ENCODE measurements at places on chromosomes 13 and 19. TPM values are rescaled to one million over a fixed set of nuclear protein-coding genes. Genes with fewer than 3 reads are reported as not detected.

MED16 gene
- 22.5 TPM for total RNA-seq

SPRED3 gene
- 0.28 TPM for total RNA-seq

BST2 gene
- 30.5 TPM for total RNA-seq

EEF1AKMT1 gene
- total RNA-seq = 8.6 TPM

ARHGAP45 gene
- total RNA-seq = 27.4 TPM

LHB gene
- not detected for total RNA-seq

SSC5D gene
- 4.0 TPM for total RNA-seq

MYO1F gene
- 14.6 TPM for total RNA-seq

VSIG10L gene
- total RNA-seq = 0.42 TPM

MTIF3 gene
- total RNA-seq = 121 TPM

CLEC17A gene
- not detected for total RNA-seq

- H3K36me3 ChIP-seq = peaks cover 12% of the 10 kb centered on the region
- peaks cover 34% of the 10 kb centered on the region for H3K4me1 ChIP-seq
- no peak overlapping the region for H3K4me3 ChIP-seq
- DNase-seq = no peak
- H3K27ac ChIP-seq = no peak overlapping the region
- H3K27me3 ChIP-seq = no peaks in the 10 kb centered on the region
Measured at GRCh38 chr19:29680447-29680846, 15.2 kb downstream of the PLEKHF1 start.

DNA sequence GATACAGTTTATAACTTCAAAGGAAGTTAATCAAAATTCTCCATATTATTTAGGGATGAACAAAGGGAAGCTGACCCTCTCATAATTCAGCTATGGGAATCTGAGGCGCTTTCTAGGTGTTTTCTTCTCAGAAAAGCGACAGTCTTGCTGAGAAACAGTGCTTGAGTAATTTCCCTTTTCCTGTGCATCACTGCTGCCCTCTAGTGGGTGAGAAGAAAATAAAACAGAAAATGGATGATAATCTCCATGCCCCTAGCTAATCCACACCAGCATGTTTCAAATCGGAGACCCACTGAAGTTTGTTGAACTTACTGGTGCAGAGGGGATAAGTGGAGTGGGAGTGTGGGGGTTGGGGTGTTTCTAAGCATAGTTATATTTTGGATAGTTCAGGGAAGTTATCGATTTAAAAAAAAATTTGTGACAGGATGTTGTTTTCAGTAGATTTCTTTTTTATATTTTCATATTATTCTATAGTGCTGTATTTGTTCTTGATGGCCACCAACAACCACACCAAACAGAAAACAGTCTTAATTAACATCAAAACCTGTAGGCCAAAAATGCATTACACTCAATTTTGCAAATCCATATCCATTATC is 21.4 kb downstream of the LCP1 start:
- no peaks in the 10 kb centered on the region for H3K27me3 ChIP-seq
- no peak overlapping the region for H3K27ac ChIP-seq
- no peak overlapping the region for H3K4me3 ChIP-seq
- no peaks in the 10 kb centered on the region for H3K36me3 ChIP-seq

- H3K27me3 ChIP-seq = no peaks in the 10 kb centered on the region
- no peak overlapping the region for H3K27ac ChIP-seq
- peaks cover 24% of the 10 kb centered on the region for H3K4me1 ChIP-seq
- no peak for DNase-seq
- H3K4me3 ChIP-seq = no peak overlapping the region
Measured at GRCh38 chr13:33536601-33537000, 251.0 kb upstream of the STARD13 start.

- H3K4me3 ChIP-seq = no peak overlapping the region
- no peaks in the 10 kb centered on the region for H3K4me1 ChIP-seq
- DNase-seq = no peak
- H3K27ac ChIP-seq = no peak overlapping the region
- no peaks in the 10 kb centered on the region for H3K36me3 ChIP-seq
- no peaks in the 10 kb centered on the region for H3K27me3 ChIP-seq
Measured at GRCh38 chr13:30819136-30819888, 84.0 kb downstream of the ALOX5AP start.

DNA sequence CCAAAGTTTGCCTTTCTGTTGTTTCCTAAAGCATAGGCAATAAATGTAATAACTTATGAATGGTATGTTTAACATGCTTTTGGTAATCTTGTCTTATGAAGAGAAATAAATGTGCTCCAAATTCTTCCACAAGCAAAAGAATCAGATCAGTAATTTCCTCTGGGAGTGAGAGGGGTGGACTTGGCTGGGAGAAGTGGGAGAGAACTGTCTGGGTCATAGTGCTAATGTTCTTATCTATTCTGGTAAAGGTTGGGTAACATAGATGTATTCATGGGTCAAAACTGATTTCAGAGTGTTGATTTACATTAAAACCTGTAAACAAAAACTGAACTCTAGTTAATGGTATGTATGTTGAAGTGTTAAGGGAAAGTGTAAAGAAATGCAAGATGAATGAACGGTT is 211.7 kb upstream of the IRS2 start:
- no peak for DNase-seq
- no peaks in the 10 kb centered on the region for H3K36me3 ChIP-seq
- no peak overlapping the region for H3K4me3 ChIP-seq
- H3K27me3 ChIP-seq = peaks cover 9% of the 10 kb centered on the region

GRCh38 chr19:42555801-42556200 is 27.5 kb upstream of the CEACAM1 start:
- H3K4me1 ChIP-seq = no peaks in the 10 kb centered on the region
- H3K27ac ChIP-seq = no peak overlapping the region
- no peak overlapping the region for H3K4me3 ChIP-seq
- H3K27me3 ChIP-seq = no peaks in the 10 kb centered on the region
- no peak for DNase-seq

- no peaks in the 10 kb centered on the region for H3K27me3 ChIP-seq
- H3K36me3 ChIP-seq = no peaks in the 10 kb centered on the region
- no peak for DNase-seq
- H3K4me3 ChIP-seq = no peak overlapping the region
Measured at GRCh38 chr19:31002518-31003244, 346.6 kb downstream of the TSHZ3 start.

DNA sequence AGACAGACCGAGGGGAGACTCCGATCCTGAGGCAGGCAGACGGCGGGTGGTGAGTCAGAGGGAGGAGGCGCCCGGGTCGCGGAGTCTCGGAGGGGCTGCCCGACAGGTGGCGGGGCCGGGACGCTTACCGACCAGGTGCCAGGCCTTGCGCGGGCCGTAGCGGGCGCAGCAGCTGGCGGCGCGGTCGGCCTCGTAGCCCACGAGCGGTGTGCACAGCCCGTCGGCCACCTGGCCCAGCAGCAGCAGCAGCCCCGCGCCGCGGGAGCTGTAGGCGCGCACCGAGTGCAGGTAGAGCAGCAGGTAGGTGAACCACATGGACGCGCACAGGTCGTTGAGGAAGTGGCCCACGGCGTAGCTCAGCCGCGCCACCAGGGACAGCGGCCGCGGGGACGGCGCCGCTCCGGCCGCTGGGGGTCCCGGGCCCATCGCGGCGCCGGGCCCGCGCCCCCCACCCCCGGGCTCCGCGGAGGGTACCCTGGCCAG is 367 bp downstream of the MFSD12 start:
- H3K36me3 ChIP-seq = no peaks in the 10 kb centered on the region
- no peaks in the 10 kb centered on the region for H3K27me3 ChIP-seq
- H3K4me1 ChIP-seq = peaks cover 21% of the 10 kb centered on the region
- peak overlapping the region; percentile 87 for H3K4me3 ChIP-seq

DNA sequence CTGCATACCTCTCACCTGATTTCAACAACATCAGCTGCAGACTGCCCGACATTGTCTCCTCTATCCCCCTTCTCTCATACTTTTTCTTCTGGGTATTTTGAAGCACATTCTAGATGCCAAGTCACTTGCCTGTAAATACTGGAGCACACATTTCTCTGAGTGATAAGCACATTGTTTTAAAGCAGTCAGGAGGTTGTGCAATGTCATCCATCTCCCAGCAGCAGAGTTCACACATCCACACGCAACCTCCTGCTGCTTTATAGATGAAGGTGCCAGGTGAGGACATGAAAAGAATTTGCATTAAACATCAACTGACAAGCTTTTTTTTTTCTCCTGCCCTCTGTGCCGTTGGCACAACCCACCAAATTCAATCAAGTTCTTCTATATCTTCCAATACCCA is 5.5 kb downstream of the UPK1A start:
- peaks cover 45% of the 10 kb centered on the region for H3K27me3 ChIP-seq
- no peaks in the 10 kb centered on the region for H3K36me3 ChIP-seq
- peaks cover 6% of the 10 kb centered on the region for H3K4me1 ChIP-seq
- H3K27ac ChIP-seq = no peak overlapping the region

GRCh38 chr13:92681239-92681638 is 545.4 kb upstream of the GPC6 start:
- no peaks in the 10 kb centered on the region for H3K27me3 ChIP-seq
- no peaks in the 10 kb centered on the region for H3K4me1 ChIP-seq
- H3K27ac ChIP-seq = no peak overlapping the region
- no peaks in the 10 kb centered on the region for H3K36me3 ChIP-seq
- DNase-seq = no peak
- no peak overlapping the region for H3K4me3 ChIP-seq

- no peaks in the 10 kb centered on the region for H3K36me3 ChIP-seq
- peaks cover 73% of the 10 kb centered on the region for H3K27me3 ChIP-seq
- H3K27ac ChIP-seq = no peak overlapping the region
Measured at GRCh38 chr19:55071129-55071502, 4.6 kb upstream of the EPS8L1 start.

GRCh38 chr19:379796-380195 is 29.2 kb downstream of the C2CD4C start:
- H3K27ac ChIP-seq = no peak overlapping the region
- H3K27me3 ChIP-seq = peaks cover 26% of the 10 kb centered on the region
- H3K4me1 ChIP-seq = no peaks in the 10 kb centered on the region
- no peak overlapping the region for H3K4me3 ChIP-seq
- no peak for DNase-seq

DNA sequence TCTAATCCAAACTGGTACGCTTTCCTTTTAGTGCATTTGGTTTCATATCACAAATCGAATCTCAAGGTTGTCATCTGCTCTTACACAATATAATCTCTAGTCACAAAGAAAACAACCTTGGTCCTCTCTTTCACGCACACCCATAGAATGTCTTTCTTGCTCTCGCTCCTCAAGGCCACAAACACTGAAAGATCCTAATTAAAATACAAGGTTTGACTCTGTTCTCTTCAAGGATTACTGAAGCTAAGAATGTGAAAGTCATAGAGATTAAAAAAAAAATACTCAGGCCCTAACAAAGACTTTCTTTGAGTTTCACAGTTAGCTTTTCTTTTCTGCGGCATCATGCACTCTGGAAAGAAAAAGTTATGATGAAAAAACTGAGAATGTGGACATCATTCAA is 891.5 kb downstream of the EFNB2 start:
- no peak overlapping the region for H3K27ac ChIP-seq
- no peaks in the 10 kb centered on the region for H3K27me3 ChIP-seq
- DNase-seq = no peak
- no peaks in the 10 kb centered on the region for H3K4me1 ChIP-seq

- no peaks in the 10 kb centered on the region for H3K4me1 ChIP-seq
- peaks cover 52% of the 10 kb centered on the region for H3K27me3 ChIP-seq
- no peak overlapping the region for H3K4me3 ChIP-seq
- no peaks in the 10 kb centered on the region for H3K36me3 ChIP-seq
Measured at GRCh38 chr19:56972291-56972841, 131.8 kb upstream of the PEG3 start.

- peaks cover 13% of the 10 kb centered on the region for H3K27me3 ChIP-seq
- H3K27ac ChIP-seq = no peak overlapping the region
- DNase-seq = no peak
Measured at GRCh38 chr19:10069046-10069445, 17.1 kb upstream of the SHFL start.

DNA sequence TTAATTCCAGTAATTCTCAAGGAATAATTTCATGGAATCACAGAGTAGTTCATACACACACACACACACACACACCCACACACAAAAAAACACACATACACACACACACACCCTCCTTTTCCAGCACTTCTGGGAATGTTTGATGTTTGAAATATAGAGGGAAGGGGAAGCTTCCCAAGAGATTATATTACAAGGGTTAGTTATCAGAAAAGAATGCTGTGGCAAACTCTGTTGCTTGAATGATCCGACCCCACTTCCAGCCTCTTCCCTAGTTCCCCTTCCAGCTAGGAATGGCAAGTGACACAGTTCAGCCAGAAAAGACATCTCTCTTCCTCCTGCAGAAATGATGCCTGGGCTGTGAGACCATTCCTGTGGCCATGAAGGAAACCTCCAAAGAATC is 49.9 kb downstream of the KCTD12 start:
- H3K36me3 ChIP-seq = no peaks in the 10 kb centered on the region
- no peaks in the 10 kb centered on the region for H3K4me1 ChIP-seq
- no peaks in the 10 kb centered on the region for H3K27me3 ChIP-seq
- no peak for DNase-seq
- no peak overlapping the region for H3K27ac ChIP-seq

DNA sequence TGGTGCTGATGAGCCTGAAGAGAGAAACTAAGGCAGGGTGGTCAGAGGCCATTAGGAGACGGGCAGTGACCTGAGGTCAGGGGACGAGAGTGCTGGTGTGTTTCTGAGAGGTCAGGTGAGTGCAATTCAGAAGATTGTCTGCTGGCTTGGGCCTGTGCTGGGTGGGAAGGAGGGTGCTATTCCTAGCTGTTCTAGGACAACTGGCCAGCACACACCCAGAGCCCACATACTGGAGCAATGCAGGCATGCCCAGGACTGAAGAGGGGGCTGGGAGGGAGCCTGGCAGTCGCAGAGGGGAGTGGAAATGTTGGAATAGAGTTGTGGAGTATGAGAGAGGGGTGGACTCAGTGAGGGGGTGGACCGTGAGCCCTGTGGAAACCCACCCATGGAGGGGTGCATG is 16.5 kb downstream of the ARHGEF7 start:
- H3K27me3 ChIP-seq = no peaks in the 10 kb centered on the region
- no peaks in the 10 kb centered on the region for H3K4me1 ChIP-seq

GRCh38 chr13:86559901-86560300 is 760.7 kb upstream of the SLITRK6 start:
- H3K27ac ChIP-seq = no peak overlapping the region
- H3K36me3 ChIP-seq = no peaks in the 10 kb centered on the region
- no peaks in the 10 kb centered on the region for H3K4me1 ChIP-seq
- H3K27me3 ChIP-seq = no peaks in the 10 kb centered on the region

DNA sequence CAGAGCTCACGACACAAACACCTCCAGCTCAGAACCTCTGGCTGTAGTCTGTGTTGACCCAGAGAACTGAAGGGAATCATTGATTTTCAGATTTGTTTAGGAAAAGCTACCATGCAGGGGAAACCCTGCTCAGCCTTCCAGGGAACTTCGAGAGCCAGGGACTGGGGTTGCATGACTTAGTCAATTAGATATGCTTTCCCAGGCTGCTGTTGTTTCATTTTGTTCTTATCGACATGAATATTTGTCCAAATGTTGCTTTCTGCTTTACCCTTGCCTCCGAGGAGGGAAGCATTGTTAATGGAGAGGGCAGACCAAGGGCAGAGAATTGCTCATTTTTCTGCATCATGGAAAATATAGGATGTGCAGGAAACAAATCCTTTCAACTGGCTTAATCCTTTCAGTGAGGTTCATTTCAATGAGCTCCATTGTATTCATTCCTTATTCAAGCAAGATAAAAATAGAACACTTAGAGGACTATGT is 82.5 kb downstream of the KLF5 start:
- no peaks in the 10 kb centered on the region for H3K36me3 ChIP-seq
- H3K4me1 ChIP-seq = peaks cover 7% of the 10 kb centered on the region
- no peak overlapping the region for H3K4me3 ChIP-seq
- H3K27ac ChIP-seq = no peak overlapping the region
- H3K27me3 ChIP-seq = no peaks in the 10 kb centered on the region
- no peak for DNase-seq
